Caco-2 (cell line): ENCODE measurements at places on chromosomes 7 and 10.

GRCh38 chr10:8122611-8123369 lies 68.3 kb downstream of the GATA3 start:
- DNase-seq, result no peak

GRCh38 chr7:136874393-136875032 lies 6.1 kb downstream of the CHRM2 start:
- no peak for DNase-seq

DNA sequence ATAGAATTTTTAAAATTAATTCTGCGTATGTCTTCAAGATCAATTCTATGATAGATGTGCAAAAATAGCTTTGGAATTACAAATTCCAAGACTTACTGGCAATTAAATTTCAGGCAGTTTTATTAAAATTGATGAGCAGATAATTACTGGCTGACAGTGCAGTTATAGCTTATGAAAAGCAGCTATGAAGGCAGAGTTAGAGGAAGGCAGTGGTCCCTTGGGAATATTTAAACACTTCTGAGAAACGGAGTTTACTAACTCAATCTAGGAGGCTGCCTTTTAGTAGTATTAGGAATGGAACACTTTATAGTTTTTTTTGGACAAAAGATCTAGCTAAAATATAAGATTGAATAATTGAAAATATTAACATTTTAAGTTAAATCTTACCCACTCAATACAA lies 70.8 kb downstream of the CFTR start:
- no peak for DNase-seq

- DNase-seq, result no peak
Measured at GRCh38 chr7:82441669-82442478, 1.7 kb downstream of the CACNA2D1 start.

- DNase-seq, result no peak
Measured at GRCh38 chr7:114981323-114981722, 59.4 kb downstream of the MDFIC start.

- DNase-seq, result no peak
Measured at GRCh38 chr7:139598642-139599041, 75.2 kb downstream of the CLEC2L start.

GRCh38 chr7:2175514-2175913 lies 57.2 kb downstream of the MAD1L1 start:
- DNase-seq, result no peak

DNA sequence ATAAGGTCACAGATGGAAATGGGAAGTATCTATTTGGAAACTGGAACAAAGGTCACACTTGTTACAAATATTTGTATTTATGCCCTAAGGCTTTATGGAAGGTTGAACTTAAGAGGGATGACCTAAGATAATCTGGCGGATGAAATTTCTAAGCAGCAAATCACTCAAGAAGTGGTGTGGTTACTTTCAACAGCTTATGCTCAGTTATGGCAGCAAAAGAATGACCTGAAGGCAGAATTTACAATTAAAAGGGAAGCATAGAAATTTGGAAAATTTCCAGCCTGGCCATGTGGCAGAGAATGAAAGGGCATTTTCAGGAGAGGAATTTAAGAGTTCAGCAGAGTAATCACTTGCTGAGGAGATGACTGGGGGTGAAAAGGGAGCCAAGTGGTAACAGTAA lies 95.8 kb upstream of the TNS3 start:
- no peak for DNase-seq

DNA sequence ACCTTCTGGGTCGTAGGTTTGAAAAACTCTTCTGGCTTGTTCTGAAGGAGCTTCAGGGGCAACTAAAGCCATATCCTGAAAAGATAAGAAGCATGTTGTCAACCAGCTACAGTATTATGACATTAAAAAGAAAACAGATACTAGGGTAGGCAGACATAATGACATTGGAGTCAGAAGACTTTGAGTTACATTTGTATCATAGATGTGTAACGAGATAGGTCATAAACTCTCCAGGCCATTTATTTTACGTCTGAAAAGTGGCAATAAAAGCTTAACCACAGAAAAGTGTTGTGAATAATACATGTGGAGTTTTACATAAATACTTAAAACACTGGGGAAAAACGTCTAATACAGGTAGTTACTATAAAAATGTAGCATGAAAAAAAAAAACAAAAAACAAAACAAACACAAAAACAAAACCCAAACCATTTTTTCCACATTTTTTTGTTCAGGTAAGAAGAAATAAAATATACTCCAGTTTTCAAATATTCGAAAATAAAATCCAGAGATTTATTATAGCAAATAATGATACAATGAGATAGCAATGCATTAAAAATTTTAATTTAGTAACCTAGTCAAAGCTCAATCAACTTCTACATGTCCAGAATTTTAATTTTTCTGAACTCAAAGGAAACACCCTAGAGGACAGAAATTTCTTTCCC lies 64.1 kb downstream of the MINDY3 start:
- no peak for DNase-seq

GRCh38 chr7:130071701-130072622 lies 1.6 kb downstream of the KLHDC10 start:
- peak; percentile 76 for DNase-seq

- DNase-seq, result no peak
Measured at GRCh38 chr10:45376371-45376801, 2.4 kb downstream of the ALOX5 start.
